ENCODE measurements at places on chromosomes 16 and 17.

DNA sequence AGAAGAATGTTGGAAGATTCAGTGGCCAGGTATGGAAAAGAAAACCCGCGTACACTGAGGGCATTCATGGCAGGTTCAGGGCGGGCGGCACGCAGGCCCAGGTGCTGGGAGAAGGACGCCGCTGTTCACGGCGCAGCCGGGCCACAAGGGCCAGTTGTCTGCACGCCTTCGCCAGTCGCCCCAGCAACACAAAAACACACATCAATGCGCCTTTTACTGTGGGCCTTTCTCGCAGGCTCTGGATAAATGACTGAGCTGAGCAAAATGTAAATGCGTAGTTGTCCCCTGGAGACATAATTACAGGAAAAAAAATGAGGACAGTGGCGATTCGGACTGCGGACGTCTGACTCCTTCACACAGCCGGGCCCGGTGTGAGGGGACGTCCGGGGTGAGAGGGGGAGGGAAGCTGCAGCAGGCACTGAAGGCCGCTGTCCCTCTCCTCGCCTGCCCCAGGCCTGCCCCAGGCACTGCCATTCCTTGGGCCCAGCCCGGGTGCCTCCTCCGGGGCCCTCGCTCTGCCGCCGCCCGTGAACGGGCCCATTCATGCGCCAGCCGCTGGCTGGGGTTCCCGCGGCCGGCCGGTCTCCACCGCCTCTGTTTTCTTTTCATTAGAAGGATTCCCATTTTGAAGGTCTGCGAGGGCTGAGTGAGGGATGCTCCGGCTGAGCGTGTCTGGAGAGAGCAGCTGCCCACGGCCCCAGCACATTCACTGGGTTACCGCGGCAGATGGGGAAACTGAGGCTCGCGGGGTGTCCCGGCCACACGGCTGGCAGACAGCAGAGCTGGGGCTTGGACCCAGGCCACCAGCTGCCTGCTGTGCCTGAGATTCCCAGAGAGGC, 6.5 kb upstream of the ZNF469 start:
- no peak for DNase-seq

- no peak for DNase-seq
These were observed 29.3 kb upstream of the KDM8 start for GRCh38 chr16:27174007-27174406.

- no peak for DNase-seq
These were observed 23.0 kb downstream of the CARHSP1 start for GRCh38 chr16:8845699-8846298.

DNA sequence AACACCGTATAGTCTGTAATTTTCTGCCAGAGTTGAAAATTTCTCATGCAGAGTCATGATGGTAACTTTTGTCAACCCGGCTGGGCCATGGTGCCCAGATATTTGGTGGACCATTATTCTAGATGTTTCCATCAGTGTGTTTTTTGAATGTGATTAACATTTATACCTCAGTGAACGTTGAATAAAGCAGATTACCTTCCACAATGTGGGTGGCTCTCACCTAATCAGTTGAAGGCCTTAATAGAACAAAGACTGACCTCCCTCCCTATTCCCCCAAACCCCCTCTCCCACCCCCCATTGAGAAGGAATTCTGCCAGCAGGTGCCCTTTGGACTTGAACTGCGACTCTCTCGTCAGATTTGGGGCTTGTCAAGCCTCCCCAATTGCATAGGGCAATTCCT, 6.4 kb upstream of the CA5A start:
- no peak for DNase-seq

DNA sequence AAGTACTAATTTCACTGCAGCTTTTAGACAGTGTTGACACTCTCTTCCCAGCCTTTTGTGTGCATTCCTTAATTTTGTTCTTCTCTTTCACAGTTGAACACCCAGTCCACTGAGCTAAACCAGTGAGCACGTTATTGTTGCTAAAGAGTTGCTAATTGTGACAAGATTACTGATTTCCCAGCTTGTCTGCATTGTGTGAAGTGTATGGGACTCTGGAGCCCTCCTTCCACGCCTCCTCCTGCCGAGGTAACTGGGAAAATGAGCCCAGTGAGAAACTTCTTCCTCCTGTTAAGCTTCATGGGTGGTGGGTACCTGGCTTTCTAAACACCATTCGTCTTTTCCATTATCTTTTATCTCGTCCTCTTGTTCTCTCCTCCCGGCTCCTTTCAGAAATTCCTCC, 29.8 kb upstream of the DNAH17 start:
- no peak for DNase-seq

GRCh38 chr16:48597563-48598387, 12.2 kb downstream of the N4BP1 start:
- no peak for DNase-seq

DNA sequence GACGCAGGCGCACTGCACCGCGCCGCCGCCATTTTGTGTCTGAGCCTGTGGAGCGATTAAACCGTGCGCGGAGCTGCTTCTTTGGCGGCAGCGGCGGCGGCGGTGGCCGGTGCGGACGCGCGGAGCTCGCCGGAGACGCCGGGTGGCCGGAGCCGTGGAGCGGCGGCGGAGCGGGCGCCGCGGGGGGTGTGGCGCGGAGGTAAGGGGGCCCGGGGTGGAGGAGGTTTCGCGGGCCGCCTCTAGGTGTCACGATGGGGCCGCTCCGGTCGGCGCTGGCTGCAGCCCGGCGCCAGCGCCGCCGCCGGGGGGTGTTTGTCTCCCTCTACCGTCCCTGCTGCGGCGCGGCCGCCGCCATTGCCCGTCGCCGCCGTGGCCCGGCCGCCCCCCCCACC, at the start of gene CTCF:
Gene CTCF (plus strand): TSS at position 1 of the 392 bp plus-strand sequence. CDS start 48,307 bp downstream, outside the sequence.
- DNase-seq, result peak; percentile 53

DNA sequence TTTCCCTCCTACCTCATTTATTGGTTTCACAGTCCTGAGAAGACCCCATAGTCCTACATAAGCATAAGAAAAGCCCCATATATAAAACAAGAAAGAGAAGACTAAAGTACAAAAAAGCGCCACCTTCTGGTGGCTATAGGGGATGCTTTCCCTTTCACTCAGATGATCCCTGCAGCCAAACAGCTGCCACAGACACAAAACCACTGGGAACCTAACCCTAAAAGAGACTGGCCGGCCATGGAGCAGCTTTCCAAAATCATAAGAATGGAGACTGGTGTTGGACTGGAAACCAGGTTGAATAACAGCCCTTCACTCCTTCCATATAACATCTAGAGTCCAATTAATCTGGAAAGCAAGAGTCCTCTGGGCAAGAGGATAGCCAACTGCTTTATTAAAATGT, 11.4 kb downstream of the DYNC1LI2 start:
- DNase-seq, result no peak

GRCh38 chr16:68750193-68750695, 13.2 kb downstream of the CDH1 start:
- DNase-seq, result no peak

Measured in NCI-H1417 treated with DMSO at 0.1 percent for 48 hours (cell line).